KG1 (cell line): ENCODE measurements at places on chromosomes 7 and 10.

DNA sequence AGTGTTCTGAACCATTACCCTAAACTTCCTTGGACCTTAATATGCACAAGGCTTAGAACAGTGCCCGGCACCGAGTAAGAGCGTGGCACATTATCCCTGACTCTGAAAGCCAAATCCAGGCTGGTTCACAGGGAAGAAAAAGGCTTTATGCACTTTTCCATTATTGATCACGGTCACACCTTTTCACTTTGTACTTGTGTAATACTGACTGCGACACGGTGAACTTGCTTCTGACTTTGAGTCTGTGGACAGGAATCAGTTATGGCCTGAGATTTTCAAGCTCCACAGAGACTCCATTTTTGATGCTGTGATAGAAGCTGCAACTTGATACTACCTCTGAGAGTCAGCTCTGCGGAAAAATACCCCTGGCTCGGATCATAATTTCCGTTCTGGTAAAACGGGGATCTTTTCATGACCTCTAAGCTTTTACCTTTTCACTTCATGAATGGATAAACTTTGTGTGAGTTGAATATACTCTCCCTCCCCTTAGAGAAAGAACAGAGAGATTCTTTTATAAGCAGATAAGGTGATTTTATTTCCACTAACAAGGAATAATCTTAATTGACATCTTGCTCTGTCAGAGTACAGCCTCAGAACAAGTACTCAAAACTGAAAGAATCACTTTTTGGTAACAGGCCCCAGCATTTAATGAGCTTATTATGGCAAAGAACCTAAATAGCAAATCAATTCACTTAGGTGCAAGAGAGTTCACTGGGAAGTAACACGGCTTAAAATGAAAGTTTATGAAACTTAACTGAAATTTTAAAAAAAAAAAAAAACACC is 88.8 kb downstream of the ELMO1 start:
- no peak for DNase-seq

DNA sequence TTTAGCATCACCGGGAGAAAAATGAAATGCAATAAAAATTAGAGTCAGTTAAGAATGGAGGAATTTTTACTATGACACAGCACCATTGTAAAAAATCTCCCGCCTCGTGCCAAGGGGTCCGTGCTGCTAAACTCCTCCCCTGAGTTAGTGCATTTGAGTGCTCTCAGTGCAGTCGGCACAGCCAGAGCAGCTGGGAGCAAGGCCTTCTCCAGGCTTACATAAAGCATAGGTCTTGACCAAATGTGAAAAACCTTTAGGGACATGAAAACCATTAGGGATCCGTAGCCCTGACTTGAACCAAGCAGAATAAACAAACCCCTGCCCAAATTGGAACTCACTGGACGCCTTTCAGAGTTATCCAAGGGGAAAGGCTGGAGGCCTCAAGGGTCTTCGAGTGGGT is 152.6 kb downstream of the PLCE1 start:
- DNase-seq: no peak

DNA sequence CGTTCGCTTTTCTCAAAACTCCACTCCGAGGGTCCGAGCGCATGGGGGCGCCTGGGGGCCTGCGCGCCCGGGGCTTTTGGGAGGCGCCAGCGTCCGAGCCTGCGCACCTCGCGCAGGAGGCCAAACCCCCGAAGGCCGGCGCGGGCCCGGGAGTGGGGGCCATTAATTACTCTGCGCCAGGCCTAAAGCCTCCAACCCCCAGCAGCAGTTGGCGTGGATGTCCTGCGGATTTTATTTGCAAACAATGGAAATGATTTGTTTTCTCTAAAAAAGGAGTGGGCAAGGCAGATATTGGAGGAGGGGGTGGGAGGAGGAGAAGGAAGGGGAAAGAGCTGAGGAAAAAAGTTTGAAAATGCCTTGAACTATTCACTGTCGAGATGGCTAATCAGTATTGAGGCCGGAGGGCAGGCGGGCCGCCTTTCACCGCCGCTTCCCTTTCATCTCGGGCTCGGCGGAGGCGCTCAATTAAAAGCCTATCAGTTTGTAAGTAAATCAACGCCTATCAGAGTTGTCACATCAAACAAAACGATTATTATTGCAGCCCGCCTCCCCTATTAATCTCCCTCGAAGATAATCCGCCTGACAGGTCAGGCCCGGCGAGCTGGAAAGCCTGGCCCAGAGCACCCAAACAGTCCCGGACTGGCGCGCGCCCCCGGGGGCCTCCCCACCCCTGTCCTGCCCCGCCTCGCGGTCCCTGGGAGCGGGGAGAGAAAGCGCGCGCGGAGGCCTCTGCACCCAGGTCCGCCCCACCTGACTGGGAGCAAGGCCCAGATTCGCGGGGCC is 3.4 kb upstream of the ZNF503 start:
- DNase-seq: no peak

DNA sequence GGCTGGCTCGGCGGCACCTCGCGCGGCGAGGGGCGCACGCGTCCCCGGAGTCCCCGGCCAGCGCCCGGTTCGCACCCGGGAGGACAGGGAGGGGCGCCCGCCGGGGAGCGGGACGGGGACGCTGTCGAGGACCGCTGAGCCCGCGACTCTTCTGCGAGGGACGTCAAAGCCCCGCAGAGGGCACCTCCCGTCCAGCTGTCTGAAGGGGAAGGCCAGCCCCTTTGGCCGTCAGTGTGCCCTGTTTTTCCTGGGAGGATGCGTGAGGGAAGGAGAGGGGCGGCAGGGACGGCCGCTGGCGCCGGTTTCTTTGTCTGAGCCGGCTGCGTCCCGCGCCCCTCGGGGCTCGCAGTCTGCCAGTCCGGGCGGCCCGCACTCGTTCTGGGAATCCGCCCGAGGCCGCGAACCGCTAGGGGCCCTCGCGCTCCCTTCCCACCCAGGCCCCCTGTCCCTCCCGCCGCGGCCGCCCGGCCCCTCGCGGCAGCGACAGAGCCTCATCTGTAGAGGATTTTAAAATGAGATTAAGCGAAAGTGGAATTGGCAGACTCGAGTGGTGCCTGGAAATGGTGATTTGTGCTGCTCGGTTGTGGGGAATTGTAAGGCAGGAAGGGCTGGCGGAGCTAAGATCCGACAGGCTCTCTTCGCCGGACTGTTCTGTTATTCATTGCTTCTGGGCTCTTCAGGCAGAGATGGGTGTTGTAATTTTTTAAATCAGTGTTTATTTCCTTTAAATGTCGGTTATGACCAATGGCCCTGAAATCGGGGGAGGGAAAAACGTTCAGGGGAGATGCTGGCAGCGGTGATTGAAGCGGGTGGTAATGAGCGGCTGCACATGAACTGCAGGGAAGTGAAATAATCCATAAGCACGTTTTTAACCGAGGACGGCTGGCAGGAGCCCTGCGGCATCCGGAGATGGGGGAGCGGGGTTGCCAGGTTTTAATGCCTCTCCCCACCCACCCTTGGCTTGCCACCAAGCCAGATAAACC is 618 bp upstream of the RELN start:
- no peak for DNase-seq

DNA sequence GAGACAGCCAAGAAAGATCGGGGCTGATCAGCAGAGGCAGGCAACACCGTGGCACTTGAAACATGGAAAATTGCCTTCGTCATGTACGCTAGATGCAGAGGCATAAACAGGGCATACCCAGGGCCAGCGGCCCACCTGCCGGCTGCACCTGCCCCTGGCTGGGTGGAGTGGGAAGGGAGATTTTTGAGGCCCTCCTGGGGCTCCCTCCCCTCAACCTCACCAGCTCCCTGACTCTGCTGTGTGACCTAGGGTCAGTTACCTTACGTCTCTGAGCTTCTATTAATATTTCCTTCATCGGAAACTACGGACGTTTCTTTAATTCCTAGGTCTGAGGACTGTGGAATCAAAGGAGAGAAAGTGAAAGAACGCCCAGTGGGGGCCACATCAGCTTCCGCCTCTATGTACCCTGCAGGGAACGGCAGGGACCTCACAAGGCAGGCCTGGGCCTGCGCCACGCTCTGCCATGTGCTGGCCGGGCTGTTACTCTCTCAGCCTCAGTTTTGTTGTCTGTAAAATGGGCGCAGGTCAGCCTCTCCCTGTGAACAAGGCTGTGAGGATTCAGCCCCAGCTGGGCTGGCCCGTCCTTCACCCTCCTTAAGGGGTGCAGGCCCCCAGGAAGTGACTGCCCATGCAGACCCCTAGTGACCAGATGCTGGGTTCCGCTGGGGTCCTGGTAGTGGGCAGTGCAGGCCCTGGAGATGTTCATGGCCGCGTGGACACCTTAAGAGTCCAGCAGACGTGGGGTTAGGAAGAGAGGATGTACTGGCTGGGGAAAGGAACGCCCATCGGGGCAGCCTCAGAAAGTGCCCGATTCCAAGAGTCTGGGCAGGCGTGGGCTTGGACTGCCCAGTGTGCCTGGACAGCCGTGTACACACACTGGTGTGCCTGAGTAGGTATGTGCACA is 22.7 kb downstream of the ELFN1 start:
- DNase-seq: no peak

DNA sequence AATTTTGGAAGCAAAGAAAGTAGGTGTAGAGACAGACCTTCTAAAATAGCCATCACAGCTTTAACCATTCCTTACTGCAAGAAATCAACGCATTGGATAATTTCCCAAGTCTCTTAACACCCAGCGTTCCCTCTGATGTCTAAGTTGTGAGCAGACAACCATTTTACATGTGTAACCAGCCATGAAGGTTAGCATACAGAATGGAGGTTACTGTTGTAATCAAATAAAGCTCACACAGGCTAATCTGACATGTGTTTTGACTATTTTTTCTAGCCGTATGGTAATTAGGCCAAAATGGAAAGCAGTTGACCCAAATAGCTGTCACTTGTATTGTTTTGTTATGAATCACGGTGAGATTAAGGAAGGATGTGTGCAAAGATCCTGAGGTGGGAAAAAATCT is 336.4 kb downstream of the RNLS start:
- DNase-seq: no peak

GRCh38 chr10:131091682-131092081 is 219.8 kb downstream of the TCERG1L start:
- no peak for DNase-seq

DNA sequence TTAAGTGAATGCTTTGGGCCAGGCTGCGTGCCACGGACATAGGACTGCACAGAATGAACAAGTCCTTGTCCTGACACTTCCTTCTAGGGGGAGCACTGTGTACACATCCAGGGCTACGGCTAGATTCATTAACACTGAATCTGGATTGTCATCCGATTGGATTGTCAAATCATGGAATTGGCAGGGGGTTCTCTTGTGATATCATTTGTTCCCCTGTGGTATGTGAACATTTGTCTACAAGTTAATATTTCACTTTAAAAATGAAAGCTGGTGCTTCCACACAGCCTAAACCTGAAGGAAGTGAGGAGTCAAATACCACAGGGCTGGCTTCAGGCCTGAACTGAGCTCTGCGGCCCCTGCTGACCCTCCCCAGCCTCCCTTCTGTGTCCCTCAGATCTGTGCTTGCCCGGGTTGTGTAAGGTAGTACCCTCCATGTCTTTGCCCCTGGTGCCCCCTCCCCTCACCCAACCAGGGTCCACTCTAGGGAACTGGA is 75.6 kb downstream of the SNX10 start:
- no peak for DNase-seq

DNA sequence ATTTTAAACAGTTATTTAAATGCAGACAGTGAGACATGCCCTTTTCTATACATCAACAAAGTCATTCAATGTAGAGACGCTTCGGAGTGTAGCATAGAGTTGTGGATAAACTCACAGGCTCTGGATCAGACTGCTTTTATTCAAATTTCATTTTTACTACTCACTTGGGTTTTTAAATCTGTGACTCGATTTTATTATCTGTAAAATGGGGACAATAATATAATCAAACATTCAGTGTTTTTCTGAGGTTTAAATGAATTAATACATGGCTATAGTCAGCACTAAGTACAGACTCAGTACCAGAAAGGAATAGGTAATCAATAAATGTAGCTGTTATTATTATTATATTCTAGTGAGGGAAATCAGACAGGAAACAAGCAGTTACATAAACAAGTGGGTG is 43.4 kb downstream of the THSD7A start:
- no peak for DNase-seq

DNA sequence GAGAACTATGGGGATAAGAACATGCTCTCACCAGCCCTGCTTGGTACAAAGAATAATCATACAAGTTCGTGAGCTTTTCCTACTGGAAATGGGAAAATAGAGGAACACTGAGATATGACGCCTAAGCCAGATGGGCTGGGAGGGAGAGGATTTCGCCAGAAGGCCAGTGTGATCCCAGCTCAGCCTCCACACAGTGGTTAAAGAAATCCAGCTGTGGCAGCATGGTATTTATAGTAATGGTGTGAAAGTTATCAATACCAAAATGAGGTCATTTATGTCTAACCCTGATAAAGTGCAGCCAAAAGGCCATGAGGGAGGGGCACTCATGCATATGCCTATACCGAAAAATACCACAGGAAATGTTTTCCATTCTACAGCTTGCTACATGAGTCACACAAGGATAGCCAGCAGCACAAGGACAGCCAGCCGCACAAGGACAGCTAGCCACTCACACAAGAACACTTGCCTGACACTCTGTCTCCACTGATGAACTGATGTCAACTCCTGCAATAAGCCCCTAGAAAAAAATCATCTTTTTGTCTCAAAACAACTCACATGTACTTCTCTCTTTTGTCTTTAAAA is 49.4 kb downstream of the FRMPD2 start:
- no peak for DNase-seq

DNA sequence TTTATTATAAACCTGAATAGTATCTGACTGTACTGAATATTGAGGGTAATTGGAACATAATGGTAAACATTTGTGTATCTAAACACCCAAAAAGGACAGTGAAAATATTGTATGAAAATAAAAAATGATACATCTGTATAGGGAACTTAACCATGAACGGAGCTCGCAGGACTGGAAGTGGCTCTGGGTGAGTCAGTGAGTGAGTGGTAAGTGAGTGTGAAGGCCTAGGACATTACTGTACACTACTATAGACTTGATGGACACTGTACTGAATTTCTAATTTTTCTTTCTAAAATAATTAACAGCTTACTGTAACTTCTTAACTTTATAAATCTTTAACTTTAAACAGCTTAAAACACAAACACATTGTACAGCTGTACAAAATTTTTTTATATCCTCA is 454.5 kb upstream of the FZD8 start:
- no peak for DNase-seq
